Stimulated activated CD8-positive, alpha-beta memory T cell treated with anti-CD3 and anti-CD28 coated beads, Interleukin-4, amount 100 ng/mL, for 4 hours (primary cell): ENCODE measurements at places on chromosomes 6 and 20.
A peak's percentile ranks its signal among the peaks of the same experiment; 100 is the strongest.

DNA sequence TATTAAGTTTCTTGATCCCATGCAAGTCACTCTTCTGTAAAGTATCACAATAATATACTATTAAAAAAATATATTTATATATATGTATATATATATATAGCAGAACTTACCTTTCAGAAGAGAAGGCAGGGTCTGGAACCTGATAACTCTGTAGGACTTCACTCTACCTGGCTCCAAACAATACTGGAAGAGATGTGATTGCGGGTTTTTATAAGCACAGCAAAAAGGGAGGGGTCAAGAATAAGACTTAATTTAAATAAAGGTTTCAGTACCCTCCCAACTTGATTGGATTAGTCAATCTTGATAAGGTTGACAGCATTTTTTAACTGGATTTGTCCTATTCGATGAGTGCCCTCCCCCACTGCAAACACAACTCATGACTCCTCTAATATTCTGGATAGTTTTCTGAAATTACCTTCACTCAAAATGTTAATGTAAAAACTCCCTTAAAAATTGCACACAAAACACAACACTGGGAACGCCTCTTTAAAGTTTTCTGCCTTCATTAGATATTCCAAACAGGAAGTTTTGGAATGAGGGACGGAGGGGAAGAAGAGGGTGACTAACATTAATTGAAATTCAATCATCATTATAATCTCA is 4.0 kb upstream of the ZNF217 start:
- DNase-seq, result no peak

DNA sequence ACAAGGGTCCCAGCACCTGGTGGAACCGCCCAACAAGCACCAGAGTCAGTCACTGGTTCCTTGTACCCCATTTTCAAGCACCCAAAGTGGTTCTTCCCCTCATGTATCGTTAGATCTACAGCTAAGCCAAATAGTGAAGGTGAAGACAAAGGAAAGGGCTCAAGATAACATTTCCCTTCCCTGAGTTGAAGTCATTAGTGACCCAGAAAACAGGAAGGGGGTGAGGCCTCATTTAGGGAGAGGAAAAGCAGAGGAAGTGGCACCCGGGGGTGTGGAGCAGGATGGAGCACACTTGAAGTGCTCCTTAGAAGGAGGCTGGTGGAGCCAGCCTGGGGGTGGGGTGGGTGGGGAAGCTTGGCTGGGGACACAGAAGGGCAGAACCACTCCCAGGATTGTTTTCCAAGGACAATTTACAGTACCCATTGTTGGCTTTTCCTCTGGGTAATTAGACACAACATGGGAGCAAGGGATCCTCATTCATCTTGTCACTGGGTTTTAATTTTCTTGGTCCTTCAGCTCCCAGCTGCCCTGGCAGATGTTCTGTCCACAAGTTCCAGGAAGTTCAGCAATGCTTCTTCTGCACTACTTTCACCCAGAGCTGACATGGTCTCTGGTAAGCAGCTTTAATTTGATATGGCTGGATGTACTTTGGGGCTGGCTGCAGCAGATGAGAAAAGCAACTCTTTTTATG is 73.3 kb upstream of the CD93 start:
- no peak for DNase-seq

GRCh38 chr6:130434174-130434873 is 68.5 kb downstream of the TMEM200A start:
- DNase-seq, result no peak

GRCh38 chr6:75157336-75157735 is 48.5 kb downstream of the COL12A1 start:
- DNase-seq, result no peak

- DNase-seq, result no peak
These were observed 98.7 kb downstream of the ADGRG6 start for GRCh38 chr6:142400495-142400894.

DNA sequence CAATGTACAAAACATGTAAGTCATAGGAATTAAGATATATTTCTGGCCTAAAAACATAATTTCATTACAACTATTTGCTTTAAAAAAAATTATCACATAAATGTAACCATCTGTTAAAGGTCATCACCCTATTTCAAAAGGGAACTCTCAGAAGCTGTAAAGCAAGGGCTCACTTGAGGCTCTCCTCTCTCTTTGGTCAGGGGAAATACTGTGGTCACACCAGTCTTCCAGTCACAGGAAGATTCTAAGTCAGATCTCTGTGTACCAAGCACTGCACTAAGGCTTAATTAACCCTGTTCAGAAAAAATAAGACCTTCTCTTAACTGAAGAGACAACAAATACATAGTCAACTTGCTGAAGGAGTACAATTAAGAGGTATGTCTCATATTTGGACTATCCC is 75.6 kb downstream of the MMS22L start:
- no peak for DNase-seq

DNA sequence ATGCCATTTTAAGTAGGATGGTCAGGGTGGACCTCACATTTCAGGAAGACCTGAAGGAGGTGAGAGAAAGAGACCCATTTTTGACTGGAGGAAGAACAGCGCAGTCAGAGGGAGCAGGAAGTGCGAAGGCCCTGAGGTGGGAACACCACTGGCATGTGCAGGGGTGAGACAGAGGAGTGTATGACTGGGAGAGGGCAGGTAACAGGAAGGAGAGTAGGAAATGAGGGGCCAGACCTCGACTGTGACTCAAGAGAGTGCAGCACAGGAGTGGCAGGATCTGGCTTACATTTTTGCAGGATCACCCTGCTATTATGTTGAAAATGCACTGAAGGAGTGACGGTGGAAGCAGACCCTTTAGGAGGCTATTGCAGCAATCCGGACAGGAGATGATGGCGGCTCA is 117.7 kb upstream of the CDYL start:
- no peak for DNase-seq

DNA sequence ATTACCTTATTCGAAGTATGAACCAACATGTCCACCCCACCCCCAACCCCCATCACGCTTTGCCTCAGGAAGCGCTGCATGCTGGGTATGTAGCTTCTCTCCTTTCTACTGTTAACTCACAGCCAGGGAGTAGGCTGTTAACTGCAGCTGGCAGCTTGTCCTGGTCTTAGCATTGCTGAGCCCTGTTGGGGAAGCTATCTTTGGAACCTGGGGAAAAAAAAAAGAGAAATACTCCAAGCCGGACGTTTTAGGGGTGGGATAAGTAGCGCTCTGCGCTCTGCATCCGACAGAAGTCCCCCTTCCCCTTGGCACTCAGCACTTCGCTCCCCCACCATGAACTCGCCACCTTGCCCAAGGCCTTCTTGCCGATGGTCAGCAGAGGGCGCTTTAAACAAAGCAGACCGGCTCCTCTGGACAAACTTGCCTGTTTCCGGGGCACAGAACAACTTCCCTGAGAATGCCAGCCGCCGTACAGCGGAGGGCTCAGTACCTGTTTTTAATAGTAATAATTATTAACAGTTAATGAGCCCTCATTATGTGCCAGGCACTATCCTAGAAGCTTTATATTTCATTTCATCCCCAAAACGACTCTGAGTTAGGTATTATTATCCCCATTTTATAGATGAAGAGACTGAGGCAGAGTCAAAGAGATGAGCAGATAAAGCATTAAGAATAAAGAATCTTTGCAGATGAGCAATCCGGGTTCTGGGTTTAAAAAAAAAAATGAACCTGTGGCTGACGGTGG is 35.2 kb upstream of the MDFI start:
- peak; percentile 50 for DNase-seq

DNA sequence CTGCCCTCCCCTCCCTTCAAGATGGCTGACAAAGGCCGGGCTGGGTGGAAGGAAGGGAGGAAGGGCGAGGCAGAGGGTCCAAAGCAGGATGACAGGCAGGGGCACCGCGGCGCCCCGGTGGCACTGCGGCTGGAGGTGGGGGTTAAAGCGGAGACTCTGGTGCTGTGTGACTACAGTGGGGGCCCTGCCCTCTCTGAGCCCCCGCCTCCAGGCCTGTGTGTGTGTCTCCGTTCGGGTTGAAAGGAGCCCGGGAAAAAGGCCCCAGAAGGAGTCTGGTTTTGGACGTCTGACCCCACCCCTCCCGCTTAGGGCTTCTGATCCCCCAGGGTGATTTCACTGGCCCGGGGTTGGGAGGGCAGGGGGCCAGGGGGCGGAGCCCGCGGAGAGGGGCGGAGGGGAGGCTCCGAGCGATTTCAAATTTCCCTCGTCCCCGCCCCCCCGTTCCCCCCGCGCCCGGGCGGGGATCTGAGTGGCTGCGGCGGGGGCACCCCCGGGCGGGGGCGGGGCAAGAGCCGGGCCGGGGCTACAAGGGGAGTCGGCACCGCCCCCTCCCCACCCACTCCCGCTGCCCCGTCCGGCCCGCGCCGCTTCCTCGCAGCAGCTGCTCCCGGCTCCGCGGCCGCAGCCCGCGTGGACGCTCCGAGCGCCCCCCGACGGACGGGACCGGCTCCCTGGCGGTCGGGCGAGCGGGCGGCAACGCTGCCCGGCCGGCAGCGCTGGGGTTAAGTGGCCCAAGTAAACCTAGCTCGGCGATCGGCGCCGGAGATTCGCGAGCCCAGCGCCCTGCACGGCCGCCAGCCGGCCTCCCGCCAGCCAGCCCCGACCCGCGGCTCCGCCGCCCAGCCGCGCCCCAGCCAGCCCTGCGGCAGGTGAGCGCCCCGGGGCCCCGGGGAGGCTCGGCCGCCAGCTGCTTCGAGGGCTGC is at the start of gene DNMT3B:
Gene DNMT3B, plus strand, starts transcription at position 555 of the 923 bp plus-strand sequence. CDS start 17,939 bp downstream, outside the sequence.
- DNase-seq, result peak; percentile 64

DNA sequence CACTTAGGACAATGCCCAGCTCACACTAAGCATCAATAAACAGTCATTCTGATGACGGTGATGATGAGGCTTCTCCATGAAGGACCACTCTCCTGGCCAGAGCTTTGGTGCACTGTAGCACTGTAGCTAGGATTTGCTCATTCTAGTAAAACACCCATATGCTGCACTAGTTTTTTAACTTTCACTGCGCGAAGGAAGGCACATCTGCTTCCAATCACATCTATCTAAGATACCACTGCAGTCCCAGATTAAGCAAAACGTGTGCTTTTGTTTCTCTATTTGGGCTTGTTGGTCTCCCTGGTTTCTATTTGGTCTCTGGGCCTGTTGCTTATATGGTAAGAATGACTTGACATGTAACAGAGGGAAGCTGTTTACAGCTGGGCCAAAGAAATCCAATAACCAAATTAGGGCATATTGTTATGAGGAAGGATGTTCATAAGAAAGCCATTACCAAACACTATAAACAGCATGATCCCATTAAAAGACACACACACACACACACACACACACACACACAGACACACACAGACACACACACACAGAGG is 62.4 kb downstream of the FAM229B start:
- no peak for DNase-seq
